ENCODE measurements at places on chromosomes 4 and X. TPM values are rescaled to one million over a fixed set of nuclear protein-coding genes. Genes with fewer than 3 reads are reported as not detected.

GRCh38 chr4:29551821-29552220 lies 1168.3 kb upstream of the PCDH7 start:
- H3K27me3 ChIP-seq = no peaks in the 10 kb centered on the region
- H3K4me3 ChIP-seq = no peak overlapping the region
- no peaks in the 10 kb centered on the region for H3K4me1 ChIP-seq
- no peak for DNase-seq
- H3K27ac ChIP-seq = no peak overlapping the region

DNA sequence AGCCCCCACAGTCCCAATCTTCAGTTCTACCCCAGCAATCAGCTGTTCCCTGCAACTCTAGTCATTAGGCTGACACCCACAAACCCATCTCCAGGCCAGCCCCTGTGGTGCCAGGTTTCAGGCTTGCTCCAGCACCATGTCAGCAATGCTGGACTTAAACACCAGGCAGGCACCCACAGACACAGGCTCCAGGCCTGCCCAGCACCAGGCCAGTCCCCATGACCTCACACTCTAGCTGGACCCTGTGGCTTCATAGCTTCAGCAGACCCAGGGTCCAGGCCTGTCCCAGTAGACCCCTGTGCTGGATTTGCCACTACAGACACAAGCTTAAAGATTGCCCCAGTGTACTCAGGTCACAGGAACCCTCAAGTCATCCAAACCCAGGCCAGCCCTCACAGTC lies 300.3 kb downstream of the CHIC1 start:
- no peak overlapping the region for H3K27ac ChIP-seq
- no peaks in the 10 kb centered on the region for H3K36me3 ChIP-seq
- H3K4me3 ChIP-seq = no peak overlapping the region
- no peak for DNase-seq
- H3K27me3 ChIP-seq = no peaks in the 10 kb centered on the region

- H3K36me3 ChIP-seq = no peaks in the 10 kb centered on the region
- DNase-seq = no peak
- H3K4me1 ChIP-seq = no peaks in the 10 kb centered on the region
- H3K4me3 ChIP-seq = no peak overlapping the region
- no peaks in the 10 kb centered on the region for H3K27me3 ChIP-seq
These were observed 57.8 kb downstream of the HEPH start for GRCh38 chrX:66221856-66222255.

DNA sequence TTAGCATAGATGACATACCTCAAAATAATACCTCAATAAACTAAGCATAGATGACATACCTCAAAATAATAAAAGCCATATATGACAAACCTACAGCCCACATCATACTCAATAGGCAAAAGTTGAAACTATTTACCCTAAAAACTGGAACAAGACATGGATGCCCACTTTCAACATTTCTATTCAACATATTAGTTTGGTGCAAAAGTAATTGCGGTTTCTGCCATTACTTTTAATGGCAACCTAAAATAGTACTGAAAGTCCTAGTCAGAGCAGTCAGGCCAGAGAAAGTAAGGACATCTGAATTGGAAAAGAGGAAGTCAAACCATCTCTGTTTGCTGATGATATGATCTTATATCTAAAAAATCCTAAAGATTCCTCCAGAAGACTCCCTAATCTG lies 250.4 kb downstream of the RAB28 start:
- no peaks in the 10 kb centered on the region for H3K27me3 ChIP-seq
- DNase-seq = no peak
- H3K4me1 ChIP-seq = no peaks in the 10 kb centered on the region
- no peak overlapping the region for H3K4me3 ChIP-seq
- H3K36me3 ChIP-seq = no peaks in the 10 kb centered on the region
- no peak overlapping the region for H3K27ac ChIP-seq

DNA sequence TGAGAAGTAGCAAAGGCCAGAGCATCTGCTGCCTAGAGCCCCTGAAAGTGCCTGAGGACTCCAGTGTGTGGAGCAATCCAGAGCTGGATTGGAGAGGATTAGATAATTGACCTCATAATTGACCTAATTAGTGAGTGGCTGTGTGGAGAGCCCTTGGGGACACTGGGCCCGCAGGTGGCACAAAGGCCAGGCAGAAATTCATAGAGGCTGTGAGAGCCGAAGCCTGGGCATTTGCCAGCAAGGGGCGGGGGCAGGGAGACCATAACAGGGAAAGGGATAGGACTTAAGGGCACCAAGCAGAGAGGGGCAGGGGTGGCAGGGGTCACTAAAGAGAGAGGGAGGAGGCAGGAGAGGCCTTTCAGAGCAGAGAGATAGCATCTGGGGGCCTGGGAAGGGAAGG lies 45.3 kb downstream of the EFNB1 start:
- H3K4me1 ChIP-seq = no peaks in the 10 kb centered on the region
- H3K36me3 ChIP-seq = no peaks in the 10 kb centered on the region
- no peaks in the 10 kb centered on the region for H3K27me3 ChIP-seq
- DNase-seq = no peak

RASGEF1B gene
- total RNA-seq = 4.3 TPM

NAP1L2 gene
- 5.6 TPM for total RNA-seq

GRCh38 chrX:84168095-84168494 lies 19.9 kb downstream of the RPS6KA6 start:
- H3K4me3 ChIP-seq = no peak overlapping the region
- no peak for DNase-seq
- no peaks in the 10 kb centered on the region for H3K36me3 ChIP-seq
- no peaks in the 10 kb centered on the region for H3K27me3 ChIP-seq
- H3K27ac ChIP-seq = no peak overlapping the region
